Daoy (cell line): ENCODE measurements at places on chromosomes 16 and 17. TPM values are rescaled to one million over a fixed set of nuclear protein-coding genes. Genes with fewer than 3 reads are reported as not detected.

GRCh38 chr17:82864713-82865248, 25.0 kb upstream of the ZNF750 start:
- no peak for DNase-seq

The LDHD gene
- total RNA-seq: not detected in 2 replicates

The FOXN1 gene
- total RNA-seq: not detected in 2 replicates

The HBZ gene
- not detected in 2 replicates for total RNA-seq

- no peak for DNase-seq
These were observed 50.4 kb downstream of the KATNIP start for GRCh38 chr16:27600381-27600780.
